Activated T-cell treated with anti-CD3 and anti-CD28 coated beads for 48 hours (primary cell): ENCODE measurements at places on chromosomes 2 and 18.

DNA sequence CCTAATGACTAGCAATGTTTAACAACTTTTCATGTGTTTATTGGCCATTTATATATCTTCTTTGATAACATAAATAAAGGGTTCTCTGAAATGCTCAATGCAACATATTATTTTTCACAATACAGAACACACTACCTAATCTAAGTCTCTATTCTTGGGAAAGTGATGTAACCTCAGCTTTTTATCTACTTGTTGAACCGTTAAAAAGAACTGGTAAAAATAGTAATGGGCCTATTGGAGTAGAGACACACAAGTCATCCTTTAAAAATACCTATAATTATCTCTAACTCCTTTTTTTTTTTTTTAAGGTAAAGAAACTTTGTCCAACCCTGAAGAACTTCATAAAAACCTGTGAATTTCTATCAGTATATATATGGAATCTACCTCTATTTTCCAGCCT, 1067.7 kb upstream of the CELF4 start:
- no peak for DNase-seq

DNA sequence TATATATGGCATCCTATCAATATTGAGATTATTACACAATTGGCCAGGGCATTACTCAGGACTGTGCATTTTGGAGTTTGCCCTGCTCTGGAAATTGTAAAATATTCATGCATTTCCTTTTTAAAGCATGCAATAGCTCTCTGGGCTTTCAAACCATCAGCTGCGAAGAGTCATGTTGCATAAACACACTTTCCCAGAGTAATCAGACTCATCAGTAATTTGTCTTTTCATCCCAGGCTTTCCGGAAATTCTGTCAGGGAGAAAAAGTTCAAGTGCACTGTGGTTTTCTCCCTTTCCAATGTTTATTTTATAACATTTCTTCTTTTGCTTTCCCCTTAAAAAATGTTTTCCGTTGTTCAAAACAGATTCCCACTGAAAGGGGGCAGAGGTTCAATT, 38.9 kb upstream of the FHL2 start:
- no peak for DNase-seq

DNA sequence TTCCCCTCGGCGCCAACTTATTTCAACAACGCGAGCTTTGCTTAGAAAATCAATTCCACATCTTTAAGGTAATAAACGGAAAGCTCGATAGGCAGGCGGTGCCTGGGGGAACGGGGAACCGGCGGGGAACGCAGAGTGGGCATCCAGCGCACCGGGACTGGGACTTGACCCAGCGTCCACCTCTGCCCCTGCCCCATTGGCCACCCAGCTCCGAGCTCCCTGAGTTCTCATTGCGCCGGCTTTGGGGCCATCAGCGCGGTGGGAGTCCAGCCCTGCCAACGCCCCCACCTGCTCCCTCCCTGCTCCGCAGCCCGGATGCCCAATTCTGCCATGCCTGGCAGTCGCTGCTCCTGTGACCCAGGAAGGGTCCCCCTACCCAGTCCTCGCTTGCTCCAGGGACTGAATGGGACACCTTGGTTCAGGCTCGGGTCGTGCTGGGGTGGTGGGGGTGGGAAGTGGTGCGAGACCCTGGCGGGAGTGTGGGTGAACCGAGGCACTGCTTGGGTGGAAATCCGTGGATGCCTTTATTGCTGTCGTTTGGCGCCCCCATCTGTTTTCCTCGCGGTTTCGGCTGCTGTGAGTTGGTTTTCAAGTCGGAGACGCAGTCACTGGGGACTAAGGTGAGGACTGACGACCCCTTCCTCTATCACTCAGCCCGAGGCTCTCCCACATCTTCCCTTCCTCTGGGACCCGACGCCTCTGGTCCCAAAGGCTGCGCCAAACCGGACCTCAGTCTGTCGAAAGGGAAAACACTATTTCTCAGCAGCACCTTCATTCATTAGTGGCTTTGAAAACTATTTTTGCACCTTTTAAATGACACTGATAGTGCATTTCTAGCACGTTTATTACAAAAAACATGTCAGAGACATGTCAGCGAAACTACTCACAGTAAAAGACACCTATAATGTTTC, 2.4 kb upstream of the EVX2 start:
- no peak for DNase-seq

- no peak for DNase-seq
These were observed 117.7 kb downstream of the EN1 start for GRCh38 chr2:118729760-118730159.

GRCh38 chr2:19762959-19763605, 138.7 kb downstream of the TTC32 start:
- DNase-seq = no peak

- no peak for DNase-seq
These were observed 160.1 kb downstream of the HAUS1 start for GRCh38 chr18:46264255-46264654.
